ENCODE measurements at places on chromosomes 2 and 18.

GRCh38 chr18:53984021-53984420, 240.4 kb downstream of the MBD2 start:
- DNase-seq: no peak

DNA sequence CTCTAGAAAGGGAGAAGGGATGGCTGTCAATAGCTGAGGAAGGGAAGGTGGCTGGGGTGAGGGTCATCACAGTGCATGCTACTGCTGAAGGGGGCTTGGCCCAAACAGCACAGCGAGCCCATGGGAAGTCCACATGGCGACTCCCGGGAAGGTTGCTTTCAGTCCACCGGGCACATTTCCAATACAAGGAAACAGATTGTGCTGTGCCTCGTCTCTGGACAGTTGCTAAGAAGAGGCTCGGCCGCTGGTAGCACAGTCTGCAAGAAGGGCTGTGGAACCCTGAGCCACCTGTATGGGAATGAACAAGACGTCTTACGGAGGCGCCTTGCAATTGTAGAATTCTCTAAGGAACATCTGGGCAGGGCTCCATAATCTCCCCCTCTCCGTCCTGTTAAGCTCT, 123.1 kb downstream of the CELF4 start:
- DNase-seq: no peak

- no peak for DNase-seq
Observed at GRCh38 chr18:79983253-79983652, 5.1 kb downstream of the TXNL4A start.

DNA sequence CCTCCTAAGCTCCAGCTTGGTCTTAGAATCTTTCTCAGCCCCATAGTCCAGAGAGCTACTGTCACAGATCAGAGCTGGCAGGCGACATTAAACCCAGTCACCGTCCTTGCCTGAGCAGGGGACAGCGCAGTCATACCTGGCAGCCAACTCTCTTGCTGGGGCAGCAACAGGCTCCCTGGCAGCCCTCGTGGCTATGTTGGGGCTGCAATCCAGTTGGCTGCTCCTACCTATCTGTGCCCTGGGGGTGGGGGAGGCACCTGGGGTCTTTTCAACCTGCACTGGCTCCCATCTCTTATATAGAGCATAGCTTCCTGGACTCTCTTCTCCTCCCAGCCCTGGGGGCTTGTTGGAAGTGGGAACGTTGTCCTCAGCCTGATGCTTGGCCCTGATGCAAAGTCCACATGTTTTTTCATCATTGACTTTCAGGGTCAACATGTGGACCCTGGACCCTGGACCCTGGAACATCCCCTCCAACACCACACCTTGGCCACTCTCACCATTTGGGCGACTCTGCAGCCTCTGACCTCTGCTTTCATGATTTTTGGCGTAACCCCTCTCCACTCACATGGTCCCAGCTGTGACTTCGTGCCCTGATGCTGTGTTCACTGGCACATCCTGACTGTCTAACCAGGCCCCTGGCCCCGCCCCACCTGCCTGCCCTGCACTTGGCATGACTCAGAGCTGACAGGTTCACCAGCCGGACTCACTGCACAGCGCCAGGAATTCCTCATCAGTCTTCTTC, 45.6 kb downstream of the ATOH8 start:
- DNase-seq: no peak

GRCh38 chr2:134818321-134818720, 20.1 kb upstream of the ACMSD start:
- DNase-seq: no peak

- DNase-seq: no peak
Observed at GRCh38 chr2:190443778-190444481, 35.8 kb downstream of the MFSD6 start.

DNA sequence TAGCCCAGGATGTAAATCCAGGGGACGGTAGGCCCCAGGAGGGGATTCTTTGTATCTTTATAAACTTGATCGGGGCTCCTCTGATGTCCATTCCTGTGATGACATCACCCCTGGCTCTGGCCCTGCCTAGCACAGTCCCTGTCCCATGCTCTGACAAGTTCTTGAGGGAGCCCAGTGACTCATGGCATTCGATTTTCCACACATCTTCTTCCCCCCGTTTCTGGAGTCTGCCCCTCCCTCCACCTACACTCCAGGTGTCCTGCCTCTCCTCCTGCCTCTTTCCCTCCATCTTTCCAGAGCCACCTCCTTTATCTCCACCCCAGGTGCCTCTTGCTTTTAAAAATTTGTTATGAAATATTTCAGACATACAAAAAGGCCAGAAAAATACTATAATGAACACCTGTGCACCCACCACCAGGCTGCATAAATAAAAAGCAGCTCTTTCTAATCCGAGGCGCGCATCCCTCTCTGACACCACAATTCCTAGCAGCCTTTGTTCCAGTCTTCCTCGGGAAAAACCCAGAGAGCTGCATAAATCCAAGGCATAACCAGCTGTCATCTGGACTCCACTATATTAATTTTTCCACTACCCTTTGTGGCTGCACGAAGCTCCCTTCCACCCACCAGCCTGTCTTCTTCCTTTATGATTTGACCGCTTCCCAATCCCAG, 207.7 kb downstream of the ZBTB7C start:
- DNase-seq: no peak

DNA sequence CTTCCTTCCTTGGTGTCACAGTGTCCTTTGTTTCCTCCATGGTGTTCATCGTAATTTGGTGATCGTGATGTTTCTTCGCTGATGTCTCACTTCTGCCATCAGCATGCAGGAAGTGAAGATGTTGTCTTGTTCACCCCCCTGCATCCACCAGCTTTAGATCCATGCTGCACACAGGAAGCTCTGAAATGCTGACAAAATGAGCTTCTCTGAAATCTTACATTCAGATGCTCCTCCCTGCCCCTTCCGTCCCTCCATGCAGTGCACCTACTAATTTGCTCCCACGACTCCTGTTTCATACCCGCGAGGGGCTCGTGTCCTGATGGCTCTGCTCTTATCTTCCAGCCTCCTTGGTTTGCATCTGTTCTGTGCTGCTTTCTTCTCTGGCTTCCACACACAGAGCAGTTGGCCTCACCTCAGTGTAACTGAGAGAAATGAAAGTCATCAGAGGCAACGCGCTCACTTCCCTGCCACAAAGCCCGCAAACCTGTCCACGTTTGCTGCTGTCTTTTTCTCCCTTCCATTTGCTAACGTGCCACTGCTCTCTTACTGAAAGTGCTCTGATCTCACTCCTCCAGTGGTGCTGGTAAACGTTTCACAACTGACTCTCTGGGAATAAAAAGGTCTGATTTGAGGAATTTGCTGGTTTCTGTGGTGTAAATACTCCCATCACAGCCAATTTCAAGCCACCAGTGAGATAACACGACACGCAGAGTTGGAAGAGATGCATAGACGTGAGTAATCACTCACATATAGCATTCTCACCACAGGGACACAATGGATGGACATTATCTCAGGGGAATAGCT, 41.0 kb upstream of the MGAT4A start:
- DNase-seq: peak; percentile 21

- no peak for DNase-seq
Observed at GRCh38 chr2:147149575-147150240, 695.1 kb upstream of the ACVR2A start.

DNA sequence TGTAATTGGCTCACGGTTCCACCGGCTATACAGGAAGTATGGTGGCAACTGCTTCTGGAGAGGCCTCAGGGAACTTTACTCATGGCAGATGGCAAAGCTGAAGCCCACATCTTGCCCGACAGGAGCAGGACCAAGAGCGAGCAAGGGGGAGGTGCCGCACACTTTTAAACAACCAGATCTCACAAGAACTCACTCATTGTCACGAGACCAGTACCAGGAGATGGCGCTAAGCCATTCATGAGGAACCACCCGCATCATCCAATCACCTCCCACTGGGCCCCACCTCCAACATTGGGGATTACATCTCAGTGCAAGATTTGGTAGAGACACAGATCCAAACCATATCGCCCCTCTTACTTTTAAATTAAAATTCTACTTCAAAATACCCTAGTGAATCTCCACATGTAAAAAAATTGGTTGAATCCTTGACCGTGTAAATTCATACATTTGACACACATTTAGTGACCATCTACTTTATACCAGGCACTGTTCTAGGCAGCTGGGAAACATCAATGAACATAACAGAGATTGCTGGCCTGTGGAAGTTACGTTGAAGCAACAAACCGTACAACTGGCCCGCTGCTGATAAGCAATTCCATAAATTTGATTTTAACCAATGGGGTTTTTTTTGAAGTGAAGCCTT, 87.6 kb downstream of the ALPK2 start:
- DNase-seq: no peak

DNA sequence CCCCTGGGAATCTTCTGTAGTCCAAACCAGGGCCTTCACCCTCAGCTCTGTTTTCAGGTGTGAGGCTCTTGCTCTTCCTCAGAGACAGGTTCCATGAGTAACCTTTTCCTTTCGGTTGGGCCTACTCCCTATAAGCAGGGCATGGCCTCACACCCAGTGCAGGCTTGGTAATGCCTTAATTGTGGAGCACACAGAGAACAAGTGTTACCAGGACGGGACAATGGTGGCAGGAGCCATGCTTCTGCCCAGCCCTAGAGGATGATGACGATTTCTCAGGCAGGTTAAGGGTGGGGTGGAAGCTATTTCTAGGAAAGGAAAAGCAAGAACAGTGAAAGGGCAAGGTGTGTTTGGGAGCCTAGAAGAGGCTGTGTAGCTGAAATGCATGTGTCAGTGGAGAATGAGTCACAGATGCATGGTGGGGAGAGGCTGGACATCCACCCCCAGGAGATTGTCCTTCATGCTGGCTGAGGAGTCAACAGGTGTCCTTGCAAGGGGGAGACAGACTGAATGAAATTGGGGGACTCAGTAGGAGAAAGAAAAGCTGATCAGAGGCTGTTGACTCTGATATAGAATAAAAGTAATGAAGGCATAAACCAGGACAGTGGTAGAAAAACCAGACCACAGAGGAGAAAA, 22.0 kb upstream of the SERPINB12 start:
- DNase-seq: no peak

GRCh38 chr2:25379535-25379934, 37.8 kb upstream of the DNMT3A start:
- DNase-seq: no peak

DNA sequence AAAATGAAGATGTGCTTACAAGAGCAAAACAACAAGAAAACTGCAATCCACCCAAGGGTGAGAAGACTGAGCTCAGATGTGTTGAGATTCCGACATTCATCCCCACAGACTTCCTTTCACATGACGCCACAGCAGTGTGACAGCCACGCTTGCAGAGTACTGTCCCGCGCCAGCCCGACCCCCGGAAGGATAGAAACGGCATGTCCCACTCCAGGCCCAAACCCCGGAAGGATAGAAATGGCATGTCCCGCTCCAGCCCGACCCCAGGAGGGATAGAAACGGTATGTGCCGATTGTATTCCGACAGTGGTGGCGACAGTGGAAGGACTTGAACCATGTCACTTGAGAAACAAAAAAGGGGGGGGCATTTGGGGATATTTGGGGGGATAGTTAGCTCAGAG, 119.1 kb upstream of the PXDN start:
- DNase-seq: no peak

- DNase-seq: no peak
Observed at GRCh38 chr2:117917223-117917917, 96.5 kb downstream of the CCDC93 start.
